Fibroblast of villous mesenchyme (primary cell): ENCODE measurements at places on chromosomes 6 and 20. TPM values are rescaled to one million over a fixed set of nuclear protein-coding genes. Genes with fewer than 3 reads are reported as not detected.

GRCh38 chr20:53425941-53426340 is 167.7 kb downstream of the ZNF217 start:
- no peak for DNase-seq

DNA sequence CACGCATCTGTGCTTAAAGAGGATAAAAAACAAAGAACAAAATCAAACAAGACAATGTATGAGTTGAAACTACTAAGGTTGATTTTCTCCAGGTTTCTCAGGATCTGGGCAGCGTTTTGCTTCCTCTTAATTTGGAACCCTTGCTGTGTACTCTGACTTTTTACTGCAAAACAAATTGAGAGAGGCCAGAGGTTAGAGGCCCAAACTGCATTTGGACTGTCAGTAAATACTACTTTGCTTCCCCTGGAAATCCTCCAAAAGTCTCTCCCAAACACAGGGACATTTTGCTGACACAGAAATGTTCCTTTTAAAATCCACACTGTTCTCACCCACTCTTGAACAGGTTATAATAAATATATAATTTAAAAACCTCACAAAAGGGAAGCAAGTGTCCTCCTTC is 1.1 kb downstream of the ARG1 start:
- DNase-seq: no peak

- peak; percentile 92 for DNase-seq
Observed at GRCh38 chr6:85360794-85361642, 88.9 kb upstream of the NT5E start.

GRCh38 chr20:8489094-8489883 is 357.2 kb downstream of the PLCB1 start:
- no peak for DNase-seq

- DNase-seq: no peak
Observed at GRCh38 chr20:608970-609369, 1.1 kb downstream of the TCF15 start.

The TAAR2 gene
- total RNA-seq: not detected in 2 replicates

The MCHR2 gene
- not detected in 2 replicates for total RNA-seq
